ENCODE measurements at places on chromosomes 4 and X.

- DNase-seq: no peak
Observed at GRCh38 chr4:183675625-183676024, 16.5 kb downstream of the TRAPPC11 start.

- no peak for DNase-seq
Observed at GRCh38 chr4:26854701-26855100, 5.9 kb upstream of the STIM2 start.

GRCh38 chrX:54067766-54068165, 23.5 kb upstream of the PHF8 start:
- DNase-seq: no peak

DNA sequence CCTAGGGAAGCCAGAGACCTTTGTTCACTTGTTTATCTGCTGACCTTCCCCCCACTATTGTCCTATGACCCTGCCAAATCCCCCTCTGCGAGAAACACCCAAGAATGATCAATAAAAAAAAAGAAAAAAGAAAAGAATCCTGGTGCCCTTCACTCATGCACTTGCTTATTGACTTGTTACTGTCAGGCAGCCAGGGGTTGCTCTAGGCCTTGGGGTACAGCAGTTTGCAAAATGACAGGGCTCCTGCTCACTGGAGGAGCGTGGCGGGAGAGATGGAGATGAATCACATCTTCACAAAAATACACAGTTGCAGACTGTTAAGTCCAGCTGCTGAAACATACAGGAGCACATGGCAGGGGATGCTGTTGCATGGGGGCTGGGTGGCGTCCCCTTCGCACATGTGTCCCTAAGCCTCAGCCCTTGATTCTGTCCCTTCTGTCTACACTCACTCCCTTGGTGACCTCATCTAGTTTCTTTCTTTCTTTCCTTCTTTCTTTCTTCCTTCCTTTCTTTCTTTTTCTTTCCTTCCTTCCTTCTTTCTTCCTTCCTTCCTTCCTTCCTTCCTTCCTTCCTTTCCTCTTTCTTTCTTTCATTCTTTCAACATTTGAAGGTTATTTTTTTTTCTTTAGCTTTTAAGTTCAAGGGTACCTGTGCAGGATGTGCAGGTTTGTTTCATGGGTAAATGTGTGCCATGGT, 16.9 kb upstream of the TMEM271 start:
- DNase-seq: no peak

DNA sequence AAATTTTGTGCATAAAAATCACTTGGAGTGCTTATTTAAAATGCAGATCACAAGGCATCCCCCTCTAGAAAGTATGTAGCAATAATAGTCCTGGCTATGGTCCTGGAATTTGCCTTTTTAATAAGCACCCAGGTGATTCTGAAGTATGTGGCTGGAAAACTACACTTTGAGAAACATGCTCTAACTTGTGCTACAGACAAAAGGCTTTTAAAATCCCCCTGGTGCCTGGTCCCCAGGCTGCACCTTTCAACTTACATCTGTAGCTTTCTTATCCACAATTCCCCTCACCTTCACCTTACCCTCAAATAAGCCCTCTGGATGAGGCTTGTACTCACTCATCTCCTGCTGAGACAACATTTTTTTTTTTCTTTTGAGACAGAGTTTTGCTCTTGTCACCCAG, 21.1 kb downstream of the ART3 start:
- DNase-seq: no peak

- no peak for DNase-seq
Observed at GRCh38 chrX:147847999-147848398, 63.7 kb upstream of the FMR1 start.

DNA sequence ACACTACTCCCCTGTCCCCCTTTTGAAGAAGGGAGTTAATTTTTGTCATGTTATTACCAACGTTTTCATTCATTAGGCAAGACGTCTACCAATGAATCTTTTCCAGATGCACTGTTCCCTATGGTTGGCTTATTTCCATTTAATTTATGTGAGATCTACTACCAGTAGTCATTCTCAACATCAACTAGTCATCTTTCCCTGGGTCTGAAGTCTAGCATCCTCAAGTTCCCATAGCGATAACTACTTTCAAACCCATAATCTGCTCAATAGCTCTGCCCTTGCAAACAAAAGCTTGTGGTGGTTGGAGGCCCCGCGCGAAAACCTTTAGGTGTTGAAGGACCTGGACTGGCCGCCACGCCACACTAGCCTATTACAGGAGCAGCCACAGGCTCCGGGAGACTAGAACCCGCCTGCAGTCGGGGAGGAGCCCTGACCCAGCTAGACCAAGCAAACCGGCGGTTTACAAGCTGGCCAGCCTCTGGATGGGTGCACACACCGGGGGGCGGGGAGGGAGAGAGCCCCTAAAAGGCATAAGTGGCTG, 746 bp downstream of the PPAT start:
- peak; percentile 64 for DNase-seq

- DNase-seq: no peak
Observed at GRCh38 chr4:111466811-111467604, 678.2 kb upstream of the FAM241A start.

DNA sequence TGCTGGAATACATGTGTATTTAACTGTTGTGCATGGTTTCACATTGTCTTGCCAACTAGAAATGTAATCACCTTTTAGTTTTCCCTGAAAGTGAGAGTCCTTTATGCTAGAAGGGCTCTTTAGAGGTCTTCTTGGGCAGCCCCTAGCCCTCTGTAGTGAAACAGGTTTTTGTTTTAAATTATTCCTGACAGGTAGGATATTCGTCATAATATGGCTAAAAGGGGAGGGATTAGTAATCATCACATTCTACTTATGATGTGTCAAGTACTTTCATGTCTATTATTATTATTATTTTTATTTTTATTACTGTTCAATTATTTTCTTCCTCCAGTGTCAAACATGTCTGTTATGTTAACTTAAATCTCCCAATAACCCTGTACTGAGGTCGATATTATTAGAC, 35.5 kb downstream of the MSN start:
- DNase-seq: no peak

DNA sequence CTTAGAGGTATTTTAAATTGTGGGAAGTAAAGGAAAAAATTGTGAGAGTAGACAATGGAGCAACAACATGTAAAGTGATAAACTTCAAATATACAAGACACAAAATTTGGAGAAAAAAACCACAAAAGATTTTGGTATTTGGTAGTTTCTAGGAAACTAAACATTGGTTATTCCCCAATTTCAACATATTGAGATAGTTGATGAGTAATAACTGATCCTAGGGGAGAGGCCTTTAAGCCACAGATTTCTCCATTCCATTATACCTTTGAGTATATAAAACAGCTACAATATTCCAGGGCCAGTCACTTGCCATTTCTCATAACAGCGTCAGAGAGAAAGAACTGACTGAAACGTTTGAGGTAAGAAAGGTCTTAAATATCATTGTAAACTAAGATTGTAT, at the start of gene FDCSP:
FDCSP (plus strand) TSS at position 301 of the 400 bp plus-strand sequence. CDS start 5,071 bp downstream, outside the sequence.
- no peak for DNase-seq

GRCh38 chrX:13009844-13010243, 34.6 kb downstream of the FAM9C start:
- no peak for DNase-seq

- DNase-seq: no peak
Observed at GRCh38 chrX:32041181-32041580, 969.3 kb upstream of the FTHL17 start.

DNA sequence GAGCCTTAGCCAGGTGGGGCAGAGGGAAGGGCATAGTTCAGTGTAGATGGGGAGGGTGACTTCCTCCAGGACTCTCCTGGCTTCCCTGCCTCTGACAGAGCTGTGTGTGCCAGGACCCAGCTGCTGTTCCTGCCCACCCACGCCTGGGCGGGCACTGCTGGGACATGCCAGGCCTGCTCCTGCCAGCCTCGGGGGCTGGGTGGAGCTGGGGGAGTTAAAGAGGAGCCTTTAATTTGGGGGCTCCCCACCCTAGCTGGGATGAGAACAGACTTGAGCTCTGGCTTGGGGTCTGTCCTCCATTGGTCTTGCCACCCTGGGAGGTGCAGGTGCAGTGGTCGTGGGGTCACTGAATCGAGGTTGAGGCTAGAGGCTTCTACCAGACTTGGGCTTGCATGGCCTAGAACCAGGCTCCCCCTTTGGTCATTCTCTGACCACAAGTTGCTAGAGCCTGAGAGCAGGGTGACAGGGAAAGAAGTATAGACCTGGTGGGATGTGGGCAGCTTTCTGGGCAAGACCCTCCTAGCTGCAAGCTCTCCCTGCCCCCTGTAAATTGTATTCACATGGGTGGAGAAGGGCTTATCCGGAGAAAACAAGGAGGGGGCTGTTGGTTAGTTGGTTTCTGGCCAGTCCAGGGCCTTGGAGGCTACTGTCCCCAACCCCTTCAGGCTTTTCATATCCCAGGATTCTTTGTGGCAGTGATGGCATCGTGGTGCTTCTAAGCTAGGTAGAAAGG, 5.7 kb downstream of the EFNB1 start:
- DNase-seq: no peak

DNA sequence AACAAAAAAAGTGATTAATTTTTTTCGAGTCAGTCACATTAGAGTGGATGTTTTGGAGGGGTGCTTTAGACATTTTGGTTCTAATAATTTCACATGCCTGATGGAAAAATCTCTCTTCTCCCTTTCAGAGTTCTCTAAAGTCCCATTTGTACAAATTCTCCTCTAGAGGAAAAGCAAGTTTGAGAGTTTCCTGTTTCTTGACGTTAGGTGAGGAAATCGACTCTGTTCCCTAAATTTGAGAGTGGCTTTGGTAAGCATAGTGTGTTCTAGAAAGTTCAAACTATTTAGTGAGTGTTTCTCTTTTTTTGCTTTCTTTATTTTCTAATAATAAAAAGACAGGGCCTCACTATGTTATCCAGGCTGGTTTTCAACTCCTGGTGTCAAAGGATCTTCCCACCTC, 1.6 kb upstream of the ATP6AP2 start:
- DNase-seq: no peak

DNA sequence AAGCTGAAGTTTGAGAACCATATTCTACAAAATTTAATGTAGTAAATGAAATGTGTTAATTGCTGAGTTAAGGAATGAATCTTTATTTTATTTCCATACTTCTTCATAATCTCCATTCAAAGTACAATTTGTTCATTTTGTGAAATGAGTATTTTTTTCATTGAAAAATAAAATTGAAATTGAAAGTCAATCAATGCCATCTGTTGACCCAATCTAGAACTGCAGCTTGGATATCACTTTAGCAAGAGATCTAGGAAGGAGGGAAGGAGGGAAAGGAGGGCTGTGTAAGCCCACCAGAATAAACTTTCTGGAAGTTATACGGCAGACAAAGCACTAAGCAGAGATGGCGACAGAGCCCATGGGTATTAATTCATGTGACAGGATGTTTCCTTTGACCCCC, 128.4 kb downstream of the ZMAT1 start:
- no peak for DNase-seq

DNA sequence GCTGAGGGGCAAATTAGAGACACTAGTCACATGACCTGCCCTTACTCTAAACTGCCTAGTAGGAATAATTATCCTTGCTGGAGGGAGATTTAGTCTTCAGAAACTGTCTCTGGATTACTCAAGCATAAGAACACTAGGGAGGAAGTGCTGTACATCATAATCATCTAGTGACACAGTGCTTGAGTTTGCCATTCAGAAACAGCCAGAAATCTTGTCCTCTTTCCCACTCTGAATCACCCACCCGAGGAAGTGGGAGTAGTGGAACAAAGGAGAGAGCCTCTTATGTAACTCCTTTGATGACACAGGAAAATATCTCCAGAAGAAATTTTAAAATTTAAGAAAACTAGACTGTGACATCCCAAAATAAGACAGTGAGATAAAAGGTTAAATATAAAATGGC, 69.3 kb upstream of the PCDH19 start:
- no peak for DNase-seq

DNA sequence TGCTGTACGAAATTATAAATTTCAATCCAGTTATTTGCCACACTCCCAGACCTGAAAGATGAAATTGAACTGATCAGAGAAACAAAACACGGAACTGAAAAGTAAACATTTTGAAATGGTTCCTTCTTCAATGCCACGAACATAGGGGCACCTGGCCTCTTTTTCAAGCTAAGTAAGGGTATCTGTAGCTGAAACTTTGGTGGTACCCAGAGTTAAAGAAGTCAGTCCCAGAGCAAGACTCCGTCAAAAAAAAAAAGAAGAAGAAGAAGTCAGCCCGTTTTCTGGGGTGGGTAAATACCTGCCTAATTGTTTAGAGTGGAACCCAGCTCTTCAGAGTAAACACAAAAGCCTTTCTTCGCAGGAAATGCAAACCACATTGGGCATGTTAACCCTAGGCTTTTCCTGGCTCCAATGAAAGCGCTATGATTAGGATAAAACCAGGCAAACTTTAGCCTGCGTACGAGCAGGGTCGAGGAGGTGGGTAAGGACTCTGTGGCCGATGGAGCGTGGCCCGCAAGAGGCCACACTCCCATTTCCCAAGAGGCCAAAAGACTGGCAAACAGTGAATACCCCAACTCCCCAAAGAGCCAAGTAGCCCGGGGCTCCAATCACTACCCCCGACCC, 1.3 kb downstream of the ANTXR2 start:
- no peak for DNase-seq

DNA sequence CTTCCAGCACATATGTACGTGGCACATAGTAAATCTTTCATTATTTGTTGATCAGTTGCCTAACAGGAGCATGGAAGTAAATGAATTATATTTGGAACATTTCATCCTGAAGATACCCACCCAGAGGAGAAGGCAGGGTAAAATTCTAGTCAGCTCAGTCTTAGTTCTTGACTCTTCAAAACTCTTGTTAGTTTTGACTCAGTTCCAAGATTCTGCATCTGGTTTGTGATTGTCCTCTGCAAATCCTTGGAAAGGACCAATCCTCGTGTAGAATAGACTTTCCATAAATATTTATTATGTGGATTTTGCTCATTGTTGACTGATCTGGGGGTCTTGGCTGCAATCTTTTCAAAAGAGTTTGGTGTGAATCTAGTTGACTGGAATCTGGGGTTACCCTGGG, 257.5 kb upstream of the FAT1 start:
- DNase-seq: no peak

GRCh38 chr4:182877326-182877883, 39.8 kb downstream of the DCTD start:
- no peak for DNase-seq

- DNase-seq: no peak
Observed at GRCh38 chr4:17058536-17058915, 160.1 kb upstream of the LDB2 start.

GRCh38 chrX:140766024-140766611, 56.6 kb downstream of the LINC00632 start:
- peak; percentile 21 for DNase-seq

DNA sequence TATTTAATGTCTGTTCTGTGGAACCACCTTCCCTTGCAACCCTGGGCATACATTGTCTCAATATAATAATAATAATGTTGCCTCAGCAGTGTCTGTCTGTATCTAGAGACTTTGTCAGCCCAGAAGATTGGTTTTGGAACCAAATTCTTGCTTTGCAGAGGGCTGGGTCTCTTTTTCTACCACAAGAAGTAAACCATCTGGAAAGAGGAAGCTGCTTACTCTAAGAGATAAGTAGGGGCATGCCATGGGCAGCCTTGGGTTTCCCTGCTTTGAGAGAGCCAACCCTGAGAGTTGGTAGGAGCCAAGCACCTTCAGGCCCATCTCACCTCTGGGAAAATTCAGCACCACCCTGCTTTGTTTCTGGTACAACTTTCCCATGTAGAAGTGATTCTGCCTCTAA, 27.0 kb downstream of the TMEM31 start:
- DNase-seq: no peak

- no peak for DNase-seq
Observed at GRCh38 chr4:185567381-185568376, 32.4 kb upstream of the PDLIM3 start.

- no peak for DNase-seq
Observed at GRCh38 chr4:7812921-7813320, 126.7 kb downstream of the AFAP1 start.

Measured in K562 (cell line).